Epithelial cell of proximal tubule (primary cell): ENCODE measurements at places on chromosomes 13 and 19.

DNA sequence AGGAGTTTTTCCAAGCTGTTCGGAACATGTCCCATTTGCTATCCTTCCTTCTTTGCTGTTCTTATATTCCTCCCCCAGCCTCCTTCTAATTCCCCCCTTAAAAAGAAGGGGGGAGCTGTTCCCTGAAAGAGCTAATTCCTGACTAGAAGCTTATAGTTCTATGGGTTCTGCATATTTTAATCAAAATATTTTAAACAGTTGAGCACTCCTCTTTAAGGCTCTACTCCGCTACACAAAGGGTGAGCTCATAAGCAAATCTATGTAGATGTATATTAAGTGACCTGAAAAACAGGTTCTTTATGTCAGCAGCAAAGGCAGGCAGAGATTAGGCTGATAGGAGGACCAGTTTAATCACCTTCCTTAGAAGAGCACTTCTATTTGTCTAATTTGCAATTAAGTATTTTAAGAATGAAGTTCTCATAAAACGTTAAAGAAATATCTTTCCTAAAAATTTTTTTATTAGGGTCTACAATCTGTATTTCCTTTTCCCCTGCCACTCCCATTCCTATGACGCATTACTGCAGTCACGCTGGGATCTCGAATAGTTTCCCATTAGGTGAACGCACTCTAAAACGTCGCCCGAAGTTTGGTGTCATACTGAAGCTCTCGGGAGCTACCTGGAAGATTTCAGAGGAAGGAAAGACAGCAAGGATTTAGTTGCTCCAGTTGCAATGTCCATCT is 5.2 kb downstream of the EFNB2 start:
- no peak for DNase-seq

- DNase-seq = no peak
Observed at GRCh38 chr13:67318398-67318797, 88.3 kb upstream of the PCDH9 start.

GRCh38 chr19:13803038-13803437 is 7.8 kb downstream of the ZSWIM4 start:
- DNase-seq = no peak

GRCh38 chr13:42110410-42111155 is 62.1 kb downstream of the DGKH start:
- DNase-seq = peak; percentile 69

DNA sequence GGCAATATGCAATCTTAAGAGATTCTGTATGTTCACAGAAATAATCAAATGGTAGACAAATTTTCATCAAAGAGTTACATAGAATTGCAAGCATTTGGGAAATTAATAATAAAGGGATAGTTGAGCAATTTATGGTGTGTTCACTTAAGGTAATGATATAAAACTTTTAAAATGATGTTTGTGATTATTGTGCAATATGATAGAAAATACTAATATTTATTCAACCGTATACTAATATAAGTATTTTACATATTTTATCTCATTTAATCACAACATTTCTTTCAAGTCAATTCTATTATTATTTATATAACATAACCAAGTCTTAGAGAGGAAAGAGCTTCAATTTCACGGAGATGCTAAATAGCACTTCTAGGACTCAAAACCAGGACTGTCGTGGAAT is 716.8 kb upstream of the MIR17HG start:
- DNase-seq = no peak

DNA sequence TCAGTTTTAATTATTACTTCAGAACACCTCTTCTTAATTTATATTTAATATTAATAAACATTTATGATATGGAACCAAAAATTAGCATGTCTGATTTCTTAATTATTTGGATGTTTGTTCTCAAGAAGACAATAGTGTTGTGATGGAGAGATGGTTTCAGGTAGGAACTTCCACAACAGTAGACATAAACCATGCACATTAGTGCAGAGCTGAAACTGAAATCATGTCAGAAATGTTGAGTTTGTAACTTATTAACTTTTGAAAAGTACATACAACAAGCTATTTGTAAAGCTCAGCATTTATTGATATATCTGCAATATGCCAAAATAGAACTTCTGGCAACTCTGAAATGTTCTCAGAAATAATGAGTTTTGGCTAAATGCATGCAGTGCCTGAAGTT is 11.8 kb upstream of the EDNRB start:
- no peak for DNase-seq

DNA sequence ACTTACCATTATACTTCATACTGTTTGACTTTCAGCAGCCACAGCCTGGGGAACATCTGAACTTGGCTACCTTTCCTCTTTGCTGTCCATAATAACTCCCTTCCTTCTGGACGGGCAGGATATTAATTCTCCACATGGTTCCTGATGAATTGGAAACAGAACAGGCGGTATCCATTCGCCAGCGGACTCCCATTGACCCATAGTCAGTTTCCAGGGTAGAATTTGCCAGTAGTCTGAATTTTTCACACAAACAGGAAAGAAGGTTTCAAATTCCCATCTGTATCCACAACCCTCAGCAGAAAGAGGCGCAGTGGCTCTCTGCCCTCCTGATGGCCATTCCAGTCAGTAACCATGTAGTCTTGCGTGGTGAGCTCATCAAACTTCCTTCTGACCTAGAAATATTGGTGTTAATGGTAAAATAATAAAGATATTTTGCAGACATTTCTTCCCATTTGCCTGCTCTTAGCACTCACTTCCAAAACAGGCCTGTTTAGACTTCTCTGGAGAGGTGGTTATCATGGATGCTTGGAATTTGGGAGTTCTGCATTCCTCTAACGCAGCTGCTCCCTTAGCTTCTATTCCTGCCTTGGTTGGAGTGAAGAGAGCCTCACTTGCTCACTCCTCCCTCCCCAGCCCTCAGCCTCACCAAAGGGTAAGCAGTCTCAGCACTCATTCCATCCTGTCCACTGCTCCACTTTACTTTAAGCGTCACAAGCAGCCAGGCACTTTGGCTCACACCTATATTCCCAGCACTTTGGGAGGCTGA is 75.0 kb upstream of the OXGR1 start:
- DNase-seq = no peak

- DNase-seq = no peak
Observed at GRCh38 chr19:55540619-55541018, 3.7 kb upstream of the SBK2 start.

GRCh38 chr19:36605101-36605876 is at the start of gene ZNF382:
TSS of gene ZNF382 (plus strand) at chr19:36605313. CDS start at chr19:36609915, 4,602 bp downstream.
- no peak for DNase-seq

- no peak for DNase-seq
Observed at GRCh38 chr13:28495538-28496187, 735 bp upstream of the FLT1 start.

GRCh38 chr19:7746903-7747884 is at the start of gene CD209:
TSS of gene CD209 (minus strand) at chr19:7747534. CDS start at chr19:7747511, 23 bp downstream.
- no peak for DNase-seq

DNA sequence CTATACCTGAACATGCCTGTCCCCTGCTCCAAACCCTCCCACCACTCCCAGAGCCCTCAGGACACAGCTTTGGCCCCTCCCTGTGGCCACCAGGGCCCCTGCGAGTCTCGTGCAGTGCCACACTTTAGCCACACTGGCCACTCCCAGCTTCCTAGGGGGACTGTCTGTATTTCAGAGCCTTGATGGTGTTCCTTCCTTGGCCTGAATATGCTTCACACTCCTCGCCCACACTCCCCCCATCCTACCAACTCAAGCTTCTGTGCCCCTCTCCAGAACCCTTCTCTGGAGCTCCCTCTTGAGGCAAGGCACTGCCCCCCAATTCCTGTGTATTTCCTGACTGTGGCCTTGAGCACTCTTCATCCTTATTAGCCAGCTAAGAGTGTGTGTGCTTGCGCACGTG is 80.2 kb downstream of the DPF1 start:
- no peak for DNase-seq

DNA sequence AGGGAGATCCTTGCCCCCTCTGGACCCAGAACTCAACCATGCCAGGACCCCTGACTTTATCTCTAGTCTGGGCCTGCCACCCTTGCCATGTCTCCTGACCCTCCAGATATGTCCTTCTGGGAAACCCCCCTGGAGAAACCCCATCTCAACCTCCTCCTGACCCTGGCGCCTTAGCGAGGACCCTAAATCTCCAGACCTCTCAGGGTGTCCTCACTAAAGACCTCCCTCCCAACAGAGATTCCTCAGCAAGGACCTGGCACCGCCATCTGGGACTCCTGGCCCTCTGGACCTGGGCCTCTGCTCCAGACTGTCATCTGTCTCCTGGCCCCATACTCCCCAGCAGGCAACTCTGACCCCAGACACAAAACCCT is 1.3 kb downstream of the KCNK6 start:
- no peak for DNase-seq

GRCh38 chr19:16190736-16191135 is 5.5 kb downstream of the FAM32A start:
- DNase-seq = no peak

- DNase-seq = no peak
Observed at GRCh38 chr13:61466280-61466679, 50.6 kb upstream of the PCDH20 start.

- DNase-seq = no peak
Observed at GRCh38 chr13:75279834-75280369, 202.1 kb downstream of the TBC1D4 start.

GRCh38 chr19:14544977-14545715 is 15.8 kb downstream of the TECR start:
- no peak for DNase-seq

DNA sequence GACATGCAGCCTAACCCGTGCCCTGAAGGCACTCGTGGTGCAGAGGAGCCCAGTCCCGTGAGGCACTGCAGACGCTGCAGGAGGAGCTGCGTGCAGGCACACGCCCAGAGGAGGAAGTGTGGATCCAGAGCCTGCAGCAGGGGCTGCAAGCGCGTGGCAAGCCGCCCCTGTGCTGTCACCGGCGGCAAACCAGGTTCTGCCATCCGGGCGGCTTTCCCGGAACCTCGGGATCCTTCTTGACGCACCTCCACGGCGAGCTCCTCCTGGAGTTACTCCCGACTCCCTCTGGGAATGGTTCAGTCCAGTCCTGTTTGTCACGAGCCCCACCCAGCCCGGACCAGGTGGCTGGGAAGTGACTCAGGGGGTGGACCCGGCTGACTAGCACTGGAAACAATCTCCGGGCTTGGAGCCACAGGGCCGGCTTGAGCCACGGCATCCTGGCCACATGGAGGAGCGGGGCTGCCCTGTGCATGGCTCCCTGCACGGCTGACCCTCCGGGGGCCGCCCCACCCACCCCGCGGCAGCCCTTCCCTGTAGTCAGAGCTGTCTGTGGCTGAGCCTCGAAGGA is 10.2 kb downstream of the DPP9 start:
- peak; percentile 47 for DNase-seq

DNA sequence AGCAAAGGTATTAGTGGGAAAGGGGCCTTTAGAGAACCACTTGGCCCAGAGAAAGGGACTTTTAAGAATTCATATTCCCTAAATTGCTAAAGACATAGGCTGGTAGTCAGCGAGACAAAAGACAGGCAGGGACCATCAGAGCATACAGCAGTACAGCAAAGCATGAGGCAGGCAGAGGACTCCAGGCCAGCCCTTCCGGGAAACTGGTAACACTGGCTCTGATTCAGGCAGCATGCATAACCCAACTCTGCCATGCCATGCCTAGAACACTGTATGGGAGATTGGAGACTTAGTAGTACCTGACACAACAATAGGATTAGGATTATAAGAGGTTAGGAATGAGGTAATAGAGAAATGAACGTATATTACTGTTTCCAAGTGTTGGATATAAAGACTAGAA is 34.9 kb downstream of the CAB39L start:
- no peak for DNase-seq

GRCh38 chr13:88919970-88920628 is 1248.9 kb downstream of the SLITRK5 start:
- no peak for DNase-seq

- DNase-seq = no peak
Observed at GRCh38 chr19:2926341-2927031, 18.3 kb downstream of the ZNF77 start.

GRCh38 chr13:87676254-87677042 is 5.3 kb downstream of the SLITRK5 start:
- DNase-seq = no peak

GRCh38 chr13:97205465-97205864 is 16.7 kb upstream of the MBNL2 start:
- DNase-seq = no peak

GRCh38 chr19:47436712-47437401 is 17.5 kb upstream of the MEIS3 start:
- no peak for DNase-seq

DNA sequence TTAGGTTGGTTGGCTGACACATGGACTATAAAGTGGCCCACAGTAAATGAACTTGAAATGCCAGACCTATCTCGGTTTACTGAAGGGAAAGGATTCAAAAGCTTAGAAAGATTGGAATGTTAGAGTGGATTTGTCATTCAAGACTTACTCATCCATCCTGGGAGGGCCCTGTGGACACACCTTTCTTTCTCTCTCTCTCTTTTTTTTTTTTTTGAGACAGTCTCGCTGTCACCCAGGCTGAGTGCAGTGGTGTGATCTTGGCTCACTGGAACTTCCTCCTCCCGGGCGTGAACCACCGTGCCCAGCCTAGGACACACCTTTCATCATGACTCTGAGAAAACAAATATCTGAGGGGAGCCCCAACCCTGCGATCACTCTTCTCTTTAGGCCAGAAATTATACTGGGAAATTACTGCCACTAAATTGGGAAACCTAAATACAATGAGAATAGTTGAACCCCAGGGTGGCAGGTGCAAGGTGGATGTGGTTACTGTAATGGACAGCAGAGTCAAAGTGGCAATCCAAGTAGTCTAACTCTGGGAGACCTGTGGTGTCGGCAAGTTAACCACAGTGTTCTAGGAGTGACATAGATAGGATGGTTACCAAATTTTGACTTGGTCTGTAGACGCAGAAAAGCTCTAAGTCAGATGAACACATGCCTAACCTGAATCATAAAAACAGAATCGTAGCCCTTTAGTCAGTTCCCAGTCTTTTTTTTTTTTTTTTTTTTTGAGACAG is 47.1 kb upstream of the ZMYM5 start:
- peak; percentile 39 for DNase-seq

DNA sequence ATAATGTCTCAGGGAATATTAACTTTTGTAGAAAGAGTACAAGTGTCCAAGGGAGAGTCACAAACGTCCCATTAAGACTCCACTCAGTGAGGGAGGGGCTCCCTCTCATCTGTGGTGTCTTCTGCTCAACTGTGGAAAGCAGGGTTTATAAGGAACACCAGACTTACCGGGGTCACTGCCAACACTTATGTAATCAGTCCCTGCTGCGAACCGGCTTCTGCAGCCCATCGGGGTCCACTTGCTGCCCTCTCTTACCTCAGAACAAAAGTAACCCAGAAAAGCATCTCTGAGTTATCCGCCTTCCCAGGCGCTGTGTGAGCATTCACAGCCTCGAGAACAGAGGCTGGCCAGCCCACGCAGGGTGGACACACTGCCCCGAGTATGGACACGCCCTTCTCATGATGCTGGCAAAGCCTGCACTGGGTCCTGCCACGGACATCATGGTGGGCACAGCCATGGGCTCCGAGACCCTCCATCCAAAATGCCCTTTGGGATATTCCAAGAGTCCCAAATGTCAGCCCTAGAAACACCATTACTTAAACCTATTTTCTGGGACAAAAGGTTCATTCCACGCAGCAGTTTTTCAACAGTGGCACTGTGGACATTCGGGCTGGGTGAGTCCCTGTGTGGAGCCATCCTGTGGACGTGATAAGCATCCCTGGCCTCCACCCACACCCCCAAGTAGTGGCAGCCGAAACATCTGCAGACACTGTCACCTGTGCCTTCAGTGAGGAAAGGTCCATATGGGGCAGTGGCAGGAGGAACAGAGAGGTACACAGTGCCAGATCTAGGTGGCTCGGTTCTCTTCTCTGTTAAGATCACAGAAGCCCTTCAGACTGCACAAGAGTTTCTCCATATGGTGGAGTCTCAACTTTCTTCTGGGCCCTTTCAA is 63.9 kb downstream of the STK24 start:
- no peak for DNase-seq

GRCh38 chr19:30064771-30065494 is 122.9 kb downstream of the URI1 start:
- no peak for DNase-seq
